B cell (primary cell): ENCODE measurements at places on chromosomes 3 and 15.
A peak's percentile ranks its signal among the peaks of the same experiment; 100 is the strongest.

DNA sequence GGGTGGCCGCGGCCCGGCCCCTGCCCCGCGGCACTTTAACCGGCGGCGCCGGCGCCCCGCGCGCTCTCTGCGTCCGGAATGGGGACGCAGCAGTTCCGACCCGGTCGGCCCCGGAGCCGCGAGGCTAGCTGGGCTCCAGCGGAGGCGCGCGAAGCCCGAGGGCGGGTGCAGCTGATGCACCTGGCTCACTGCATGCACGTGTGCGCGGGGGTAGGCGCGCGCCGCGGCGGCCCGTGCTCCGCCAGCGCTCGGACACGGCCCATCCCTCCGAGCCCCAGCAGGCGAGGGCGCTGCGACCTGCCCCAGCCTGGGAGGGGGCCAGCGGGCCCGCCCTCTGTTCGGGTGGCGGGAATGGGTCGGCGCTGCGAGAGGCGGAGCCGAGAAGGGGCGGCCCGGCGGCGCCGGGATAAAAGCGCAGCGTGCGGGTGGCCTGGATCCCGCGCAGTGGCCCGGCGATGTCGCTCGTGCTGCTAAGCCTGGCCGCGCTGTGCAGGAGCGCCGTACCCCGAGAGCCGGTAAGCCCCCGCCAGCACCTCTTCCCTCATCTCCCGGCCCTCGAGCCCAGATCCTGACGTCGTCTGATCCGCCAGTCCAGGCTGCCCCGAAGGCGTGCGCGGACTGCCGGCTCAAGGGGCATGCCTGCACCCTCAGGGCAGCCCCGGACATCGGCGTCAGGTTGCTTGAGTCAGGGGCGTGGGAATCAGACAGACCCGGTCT lies at the start of the genes CHDH and IL17RB:
TSS of gene CHDH (minus strand) at position 286 of the 717 bp plus-strand sequence. CDS start 22,411 bp downstream, outside the sequence.
TSS of gene IL17RB (plus strand) at position 435 of the 717 bp plus-strand sequence. CDS start at position 456, 21 bp downstream.
- H3K36me3 ChIP-seq = no peaks in the 10 kb centered on the region
- peaks cover 21% of the 10 kb centered on the region for H3K4me1 ChIP-seq
- H3K4me3 ChIP-seq = peak within 1 kb of the TSS; percentile 63
- peak; percentile 46 for DNase-seq
- no peaks in the 10 kb centered on the region for H3K27me3 ChIP-seq

- no peak for DNase-seq
- no peaks in the 10 kb centered on the region for H3K36me3 ChIP-seq
- no peak overlapping the region for H3K4me3 ChIP-seq
- no peak overlapping the region for H3K27ac ChIP-seq
- no peaks in the 10 kb centered on the region for H3K27me3 ChIP-seq
- H3K4me1 ChIP-seq = no peaks in the 10 kb centered on the region
Observed at GRCh38 chr3:172260381-172260780, 187.9 kb downstream of the GHSR start.

GRCh38 chr15:100721758-100722550 lies 119.6 kb downstream of the ASB7 start:
- H3K4me1 ChIP-seq = no peaks in the 10 kb centered on the region
- no peak overlapping the region for H3K27ac ChIP-seq
- H3K36me3 ChIP-seq = no peaks in the 10 kb centered on the region
- no peaks in the 10 kb centered on the region for H3K27me3 ChIP-seq
- no peak overlapping the region for H3K4me3 ChIP-seq

- H3K27ac ChIP-seq = no peak overlapping the region
- H3K27me3 ChIP-seq = no peaks in the 10 kb centered on the region
- no peaks in the 10 kb centered on the region for H3K36me3 ChIP-seq
- no peak for DNase-seq
- H3K4me1 ChIP-seq = no peaks in the 10 kb centered on the region
Observed at GRCh38 chr3:98099848-98100247, 12.9 kb downstream of the OR5AC2 start.

DNA sequence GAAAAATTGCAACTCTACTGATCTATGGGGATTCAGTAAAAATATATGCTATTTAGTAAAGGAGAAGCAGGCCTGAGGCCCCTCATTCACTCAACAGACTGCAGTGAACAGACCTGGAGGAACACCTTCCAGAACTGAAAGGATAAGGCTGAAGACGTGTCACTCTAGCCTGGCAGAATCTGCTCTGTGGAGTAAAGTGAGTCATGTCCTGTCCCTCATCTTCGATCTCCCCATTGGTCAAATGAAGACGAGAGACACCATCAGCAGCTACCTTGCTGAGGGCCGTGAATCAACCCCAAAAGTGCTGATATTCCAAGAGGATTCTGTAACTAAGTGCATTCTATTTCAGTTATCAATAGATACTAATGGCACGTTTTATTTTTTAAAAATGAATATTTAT lies 359.7 kb downstream of the FGF12 start:
- no peaks in the 10 kb centered on the region for H3K27me3 ChIP-seq
- no peaks in the 10 kb centered on the region for H3K4me1 ChIP-seq
- H3K27ac ChIP-seq = no peak overlapping the region
- H3K4me3 ChIP-seq = no peak overlapping the region
- H3K36me3 ChIP-seq = no peaks in the 10 kb centered on the region
- no peak for DNase-seq

GRCh38 chr15:37888356-37888755 lies 46.1 kb upstream of the TMCO5A start:
- no peaks in the 10 kb centered on the region for H3K4me1 ChIP-seq
- DNase-seq = no peak
- H3K27me3 ChIP-seq = no peaks in the 10 kb centered on the region
- H3K36me3 ChIP-seq = no peaks in the 10 kb centered on the region
- no peak overlapping the region for H3K27ac ChIP-seq

GRCh38 chr3:190618330-190619030 lies 104.6 kb downstream of the IL1RAP start:
- H3K27me3 ChIP-seq = no peaks in the 10 kb centered on the region
- H3K36me3 ChIP-seq = peaks cover under 1% of the 10 kb centered on the region
- no peak overlapping the region for H3K4me3 ChIP-seq
- peaks cover 29% of the 10 kb centered on the region for H3K4me1 ChIP-seq
- DNase-seq = peak; percentile 50

- peak; percentile 28 for DNase-seq
- peak overlapping the region; percentile 2 for H3K27ac ChIP-seq
- H3K4me1 ChIP-seq = peaks cover 3% of the 10 kb centered on the region
- H3K4me3 ChIP-seq = no peak overlapping the region
- H3K27me3 ChIP-seq = no peaks in the 10 kb centered on the region
- no peaks in the 10 kb centered on the region for H3K36me3 ChIP-seq
Observed at GRCh38 chr3:98556164-98557130, 24.7 kb downstream of the GPR15 start.

GRCh38 chr3:185351396-185351795 lies 11.5 kb upstream of the MAP3K13 start:
- no peak overlapping the region for H3K27ac ChIP-seq
- H3K27me3 ChIP-seq = peaks cover 3% of the 10 kb centered on the region
- no peaks in the 10 kb centered on the region for H3K36me3 ChIP-seq
- no peak overlapping the region for H3K4me3 ChIP-seq

DNA sequence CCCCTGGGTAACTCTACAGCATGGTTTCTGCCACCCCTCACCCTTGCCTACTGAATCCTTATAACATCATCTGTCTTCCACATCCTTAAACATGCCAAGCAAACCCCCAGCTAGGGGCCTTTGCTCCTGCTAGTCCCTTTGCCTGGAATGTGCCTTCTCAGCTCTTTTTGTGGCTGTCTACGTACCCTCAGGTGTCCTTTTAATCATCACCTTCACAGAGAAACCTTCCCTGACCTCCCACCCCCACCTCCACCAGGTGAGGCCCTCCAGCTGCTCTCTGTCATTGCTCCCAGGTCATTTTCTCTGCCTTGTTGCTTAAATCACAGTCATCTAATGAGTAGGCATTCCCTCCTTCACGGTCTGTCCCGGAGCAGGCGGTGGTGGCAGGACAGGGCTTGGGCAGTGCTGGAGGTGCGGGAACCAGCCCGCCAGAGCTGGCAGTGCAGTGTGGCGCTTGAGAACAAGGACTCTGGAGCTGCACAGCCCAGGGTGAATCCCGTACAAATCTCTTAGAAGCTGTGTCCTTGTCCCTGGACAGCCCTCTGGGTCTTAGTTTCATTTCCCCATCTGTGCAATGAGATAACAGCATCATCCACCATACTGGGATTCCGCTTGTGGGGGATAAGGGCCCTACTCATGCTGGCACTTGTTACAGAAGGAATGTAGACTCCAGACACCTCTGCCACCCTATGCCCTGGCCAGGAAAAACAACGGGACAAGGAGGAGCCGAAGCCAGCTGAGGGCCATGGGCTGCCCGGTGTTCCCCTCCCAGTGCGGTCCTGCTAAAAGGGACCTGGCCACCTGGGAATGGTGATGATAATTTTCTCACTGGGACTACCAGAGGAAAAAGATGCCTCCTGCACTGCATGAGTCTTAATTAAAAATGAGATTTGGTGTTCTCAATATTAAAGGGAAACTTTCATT lies 52.1 kb upstream of the IQSEC1 start:
- no peaks in the 10 kb centered on the region for H3K4me1 ChIP-seq
- no peak overlapping the region for H3K4me3 ChIP-seq
- no peaks in the 10 kb centered on the region for H3K36me3 ChIP-seq
- DNase-seq = no peak
- H3K27me3 ChIP-seq = no peaks in the 10 kb centered on the region

DNA sequence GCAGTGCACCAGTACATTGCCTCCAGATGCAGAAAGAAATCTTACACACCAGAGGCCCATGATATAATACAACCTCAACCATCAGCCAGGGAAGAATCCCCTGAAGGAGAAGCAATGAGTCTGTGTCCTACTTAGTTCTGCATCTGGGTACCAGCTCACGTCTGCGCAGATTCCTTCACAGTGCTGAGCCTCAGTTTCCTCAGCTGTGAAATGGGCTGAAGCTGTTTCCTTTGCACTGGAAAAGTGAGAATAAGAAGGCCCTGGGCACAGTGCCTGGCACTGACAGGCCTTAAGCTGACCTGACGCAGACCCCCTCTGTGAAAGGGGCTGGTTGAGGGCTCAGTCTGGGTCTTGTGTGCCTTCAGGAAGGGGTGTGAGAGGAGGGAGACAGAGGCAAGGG lies 20.7 kb downstream of the ATP2B2 start:
- no peaks in the 10 kb centered on the region for H3K4me1 ChIP-seq
- H3K36me3 ChIP-seq = no peaks in the 10 kb centered on the region

GRCh38 chr3:86654806-86655460 lies 336.0 kb downstream of the VGLL3 start:
- no peaks in the 10 kb centered on the region for H3K36me3 ChIP-seq
- no peak overlapping the region for H3K27ac ChIP-seq
- DNase-seq = no peak
- no peaks in the 10 kb centered on the region for H3K27me3 ChIP-seq
- H3K4me3 ChIP-seq = no peak overlapping the region

DNA sequence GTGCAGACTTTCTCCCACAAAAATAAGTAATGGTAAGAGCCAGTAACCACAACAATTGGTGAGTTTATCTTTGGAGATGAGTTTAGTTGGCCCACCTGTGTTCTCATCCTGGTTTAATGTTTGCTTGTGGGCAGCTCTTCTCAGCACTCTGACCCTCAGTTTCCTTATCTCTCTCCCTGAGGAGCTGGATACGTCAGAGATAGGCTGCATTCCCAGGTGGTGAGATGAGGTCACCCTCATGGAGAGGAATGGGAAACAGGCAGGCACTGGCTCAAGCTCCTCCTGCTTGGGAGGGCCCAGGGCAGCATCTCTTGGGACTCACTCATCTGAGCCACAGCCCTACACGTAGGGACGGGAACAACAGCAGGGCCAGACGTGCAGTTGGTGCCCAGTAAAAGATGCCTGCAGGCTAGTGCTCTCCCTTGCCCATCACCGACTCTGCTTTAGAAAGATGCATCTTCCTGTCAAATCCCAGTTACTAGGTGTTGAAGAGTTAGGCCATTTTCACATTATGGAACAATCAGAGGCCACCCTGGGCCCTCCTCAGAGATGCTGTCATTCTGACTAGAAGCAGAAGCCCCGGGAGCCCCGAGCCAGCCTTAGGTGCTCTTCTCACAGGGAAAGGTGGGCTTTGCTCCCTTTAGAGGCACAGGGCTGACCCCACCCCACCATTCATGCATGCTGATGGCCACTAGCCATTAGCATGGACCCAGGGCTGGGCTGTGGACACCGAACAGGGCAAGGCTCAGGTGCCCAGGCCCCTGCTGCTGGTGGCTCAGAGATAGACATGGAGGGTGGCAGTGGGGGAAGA lies 59.7 kb downstream of the GRIP2 start:
- H3K4me1 ChIP-seq = no peaks in the 10 kb centered on the region
- H3K36me3 ChIP-seq = no peaks in the 10 kb centered on the region
- H3K27me3 ChIP-seq = no peaks in the 10 kb centered on the region
- DNase-seq = no peak

GRCh38 chr3:149277331-149277813 lies 55.7 kb upstream of the CP start:
- peak overlapping the region; percentile 22 for H3K4me3 ChIP-seq
- peak overlapping the region; percentile 62 for H3K27ac ChIP-seq
- H3K4me1 ChIP-seq = peaks cover 12% of the 10 kb centered on the region
- peak; percentile 34 for DNase-seq

GRCh38 chr3:59496250-59496649 lies 446.4 kb upstream of the CFAP20DC start:
- no peak for DNase-seq
- H3K36me3 ChIP-seq = no peaks in the 10 kb centered on the region
- no peaks in the 10 kb centered on the region for H3K27me3 ChIP-seq
- no peak overlapping the region for H3K4me3 ChIP-seq
- H3K27ac ChIP-seq = no peak overlapping the region

DNA sequence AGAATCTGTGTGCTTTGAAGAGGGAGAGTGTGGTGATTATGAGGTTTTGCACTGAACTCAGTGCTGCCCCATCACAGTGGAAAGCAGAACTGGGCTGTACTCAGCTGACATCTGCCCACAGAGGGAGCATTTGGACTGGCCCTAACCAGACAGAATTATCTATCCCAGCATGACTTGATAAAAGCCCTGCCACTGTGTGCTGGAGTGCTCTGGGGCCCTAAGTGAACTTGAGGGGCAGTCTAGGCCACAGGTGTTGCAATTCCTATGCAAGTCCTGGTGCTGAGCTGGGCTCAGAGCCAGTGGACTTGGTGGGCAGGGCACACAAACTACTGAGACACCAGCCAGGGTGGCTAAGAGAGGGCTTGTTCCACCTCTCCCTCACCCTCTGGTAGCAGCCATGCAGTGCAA lies 269.2 kb upstream of the CTNNB1 start:
- H3K4me3 ChIP-seq = no peak overlapping the region
- no peak overlapping the region for H3K27ac ChIP-seq
- no peaks in the 10 kb centered on the region for H3K27me3 ChIP-seq

- H3K36me3 ChIP-seq = no peaks in the 10 kb centered on the region
- no peak overlapping the region for H3K4me3 ChIP-seq
- no peak overlapping the region for H3K27ac ChIP-seq
Observed at GRCh38 chr3:115825046-115825445, 201.7 kb downstream of the GAP43 start.

- H3K27ac ChIP-seq = no peak overlapping the region
- no peak for DNase-seq
- H3K27me3 ChIP-seq = no peaks in the 10 kb centered on the region
- peaks cover 44% of the 10 kb centered on the region for H3K4me1 ChIP-seq
Observed at GRCh38 chr3:72437661-72438406, 410.4 kb downstream of the SHQ1 start.

DNA sequence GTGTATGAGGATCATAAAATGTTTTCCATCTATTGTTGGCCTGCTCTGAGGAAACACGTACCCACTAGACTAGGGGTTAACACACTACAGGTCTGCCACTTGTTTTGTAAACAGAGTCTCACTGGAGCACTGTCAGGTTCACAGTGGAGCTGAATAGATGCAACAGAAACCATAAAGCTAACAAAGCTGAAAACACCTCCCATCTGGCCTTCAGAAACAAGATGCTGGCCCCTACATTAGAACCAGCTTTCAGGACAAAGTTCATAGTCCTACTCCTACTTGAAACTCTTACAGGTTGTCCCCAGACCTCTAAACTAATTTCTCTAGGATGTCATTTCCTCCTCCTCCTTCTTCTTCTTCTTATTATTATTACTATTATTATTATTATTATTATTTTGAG lies 42.3 kb downstream of the SNX4 start:
- H3K27me3 ChIP-seq = no peaks in the 10 kb centered on the region
- DNase-seq = no peak
- no peaks in the 10 kb centered on the region for H3K4me1 ChIP-seq
- no peak overlapping the region for H3K27ac ChIP-seq
- H3K4me3 ChIP-seq = no peak overlapping the region

- H3K4me1 ChIP-seq = no peaks in the 10 kb centered on the region
- H3K4me3 ChIP-seq = no peak overlapping the region
Observed at GRCh38 chr3:140467796-140468315, 210.0 kb upstream of the TRIM42 start.
